ENCODE measurements at places on chromosomes 4 and X.

- H3K27me3 ChIP-seq: no peaks in the 10 kb centered on the region
- H3K36me3 ChIP-seq: no peaks in the 10 kb centered on the region
- H3K4me1 ChIP-seq: no peaks in the 10 kb centered on the region
- DNase-seq: no peak
Measured at GRCh38 chr4:2272026-2272827, 10.3 kb upstream of the MXD4 start.

- no peak overlapping the region for H3K4me3 ChIP-seq
- no peaks in the 10 kb centered on the region for H3K4me1 ChIP-seq
- no peaks in the 10 kb centered on the region for H3K27me3 ChIP-seq
- H3K36me3 ChIP-seq: no peaks in the 10 kb centered on the region
- no peak for DNase-seq
Measured at GRCh38 chrX:99172958-99173357, 1237.1 kb downstream of the PCDH19 start.

DNA sequence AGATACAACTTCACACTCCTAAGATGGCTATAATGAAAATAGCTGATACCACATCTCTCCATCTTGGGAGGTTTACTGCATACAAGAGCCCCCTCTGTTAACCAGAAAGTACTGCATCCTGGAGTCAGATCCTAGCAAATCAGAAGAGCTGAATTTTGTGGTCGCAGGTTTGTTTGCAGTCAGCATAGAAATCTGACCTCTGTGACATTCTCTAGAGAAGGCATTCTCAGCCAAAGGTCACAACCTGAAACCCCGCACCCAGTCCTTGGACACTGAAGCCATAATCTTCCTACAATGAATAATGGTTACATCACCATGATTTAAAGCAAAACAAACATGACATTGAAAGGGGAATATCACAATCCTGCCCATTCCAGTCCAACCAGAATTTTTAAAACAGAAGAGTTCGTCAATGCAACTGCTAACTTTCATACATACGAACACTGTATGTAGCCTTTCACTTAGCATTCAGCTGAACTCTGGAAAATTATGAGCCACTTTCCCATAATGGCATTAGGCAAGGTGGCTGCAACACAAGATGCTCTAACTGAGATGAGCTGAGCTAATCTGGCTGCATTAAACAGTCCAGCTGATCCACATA is 17.6 kb downstream of the HS6ST2 start:
- H3K27ac ChIP-seq: no peak overlapping the region
- H3K27me3 ChIP-seq: no peaks in the 10 kb centered on the region
- H3K36me3 ChIP-seq: no peaks in the 10 kb centered on the region
- H3K4me1 ChIP-seq: peaks cover 5% of the 10 kb centered on the region

GRCh38 chrX:55488593-55489313 is 895 bp downstream of the USP51 start:
- H3K4me1 ChIP-seq: no peaks in the 10 kb centered on the region
- no peaks in the 10 kb centered on the region for H3K27me3 ChIP-seq
- H3K27ac ChIP-seq: peak overlapping the region; percentile 86
- no peaks in the 10 kb centered on the region for H3K36me3 ChIP-seq

- no peaks in the 10 kb centered on the region for H3K36me3 ChIP-seq
- H3K27me3 ChIP-seq: peaks cover 3% of the 10 kb centered on the region
- DNase-seq: no peak
- H3K4me3 ChIP-seq: no peak overlapping the region
- no peak overlapping the region for H3K27ac ChIP-seq
Measured at GRCh38 chr4:15143551-15143950, 141.3 kb downstream of the CPEB2 start.

DNA sequence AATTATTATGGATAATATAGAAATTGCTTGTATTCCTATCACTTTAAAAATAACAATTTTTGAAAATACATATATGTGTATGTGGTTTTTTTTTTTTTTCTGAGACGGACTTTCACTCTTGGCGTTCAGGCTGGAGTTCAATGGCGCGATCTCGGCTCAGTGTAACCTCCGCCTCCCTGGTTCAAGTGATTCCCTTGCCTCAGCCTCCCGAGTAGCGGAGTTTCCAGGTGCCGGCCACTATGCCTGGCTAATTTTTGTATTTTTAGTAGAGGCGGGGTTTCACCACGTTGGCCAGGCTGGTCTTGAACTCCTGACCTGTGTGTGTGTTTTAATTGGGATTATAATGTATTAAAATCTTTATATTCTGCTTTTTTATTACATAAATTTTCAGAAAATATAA is 97.9 kb upstream of the NUDT6 start:
- H3K4me1 ChIP-seq: no peaks in the 10 kb centered on the region
- DNase-seq: no peak
- H3K27me3 ChIP-seq: no peaks in the 10 kb centered on the region
- no peak overlapping the region for H3K4me3 ChIP-seq

- DNase-seq: no peak
- no peak overlapping the region for H3K27ac ChIP-seq
- H3K4me1 ChIP-seq: no peaks in the 10 kb centered on the region
- no peak overlapping the region for H3K4me3 ChIP-seq
- no peaks in the 10 kb centered on the region for H3K27me3 ChIP-seq
- H3K36me3 ChIP-seq: no peaks in the 10 kb centered on the region
Measured at GRCh38 chr4:158322109-158322508, 111.8 kb downstream of the TMEM144 start.

GRCh38 chrX:19130628-19131027 is 8.4 kb upstream of the ADGRG2 start:
- DNase-seq: no peak
- H3K27me3 ChIP-seq: peaks cover 3% of the 10 kb centered on the region
- no peak overlapping the region for H3K27ac ChIP-seq
- no peak overlapping the region for H3K4me3 ChIP-seq
- H3K4me1 ChIP-seq: no peaks in the 10 kb centered on the region

GRCh38 chrX:40987413-40987812 is 97.8 kb upstream of the USP9X start:
- H3K36me3 ChIP-seq: no peaks in the 10 kb centered on the region
- no peak overlapping the region for H3K4me3 ChIP-seq
- no peaks in the 10 kb centered on the region for H3K4me1 ChIP-seq
- H3K27ac ChIP-seq: no peak overlapping the region
- no peaks in the 10 kb centered on the region for H3K27me3 ChIP-seq

- H3K36me3 ChIP-seq: peaks cover 67% of the 10 kb centered on the region
- no peaks in the 10 kb centered on the region for H3K4me1 ChIP-seq
- no peak for DNase-seq
Measured at GRCh38 chr4:122246551-122246950, 94.4 kb downstream of the BLTP1 start.

GRCh38 chr4:123478859-123479345 is 82.3 kb downstream of the SPRY1 start:
- no peaks in the 10 kb centered on the region for H3K27me3 ChIP-seq
- H3K4me3 ChIP-seq: no peak overlapping the region
- H3K27ac ChIP-seq: no peak overlapping the region

DNA sequence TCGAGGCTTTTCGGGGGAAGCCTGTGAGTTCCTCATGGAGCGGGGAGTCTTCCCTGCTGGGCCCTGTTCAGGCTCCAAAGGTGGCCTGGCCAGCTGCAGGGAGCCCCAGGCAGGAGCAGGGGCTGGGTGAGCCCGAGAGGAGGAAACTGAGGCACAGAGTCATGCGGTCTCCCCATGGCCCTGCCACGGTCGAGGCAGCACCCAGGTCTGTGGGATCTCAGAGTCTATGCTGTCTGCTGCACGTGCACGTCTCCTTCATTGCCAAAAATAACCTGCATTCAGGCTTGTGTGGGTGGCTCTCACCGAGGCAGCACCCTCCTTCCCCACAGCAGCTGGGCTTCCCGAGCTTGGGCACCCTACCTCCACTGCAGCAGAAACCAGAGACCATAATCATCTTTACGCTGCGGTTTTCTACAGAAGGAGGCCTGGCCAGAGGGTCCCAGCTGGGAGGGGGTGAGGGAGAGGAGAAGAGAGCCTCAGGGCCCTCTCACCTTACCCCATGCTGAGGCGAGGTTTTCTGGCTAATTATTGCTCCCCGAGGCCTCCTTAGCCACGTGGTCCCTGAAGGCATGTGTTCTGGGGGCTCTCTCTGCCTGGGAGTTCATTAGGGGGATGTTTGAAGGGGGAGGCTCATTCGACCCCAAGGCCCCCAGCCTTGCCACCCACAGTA is 64.3 kb downstream of the CPZ start:
- H3K27me3 ChIP-seq: peaks cover 7% of the 10 kb centered on the region
- no peaks in the 10 kb centered on the region for H3K36me3 ChIP-seq
- H3K27ac ChIP-seq: no peak overlapping the region
- H3K4me1 ChIP-seq: no peaks in the 10 kb centered on the region
- H3K4me3 ChIP-seq: peak overlapping the region; percentile 25
